ENCODE measurements at places on chromosomes 2 and 18. TPM values are rescaled to one million over a fixed set of nuclear protein-coding genes. Genes with fewer than 3 reads are reported as not detected.

DNA sequence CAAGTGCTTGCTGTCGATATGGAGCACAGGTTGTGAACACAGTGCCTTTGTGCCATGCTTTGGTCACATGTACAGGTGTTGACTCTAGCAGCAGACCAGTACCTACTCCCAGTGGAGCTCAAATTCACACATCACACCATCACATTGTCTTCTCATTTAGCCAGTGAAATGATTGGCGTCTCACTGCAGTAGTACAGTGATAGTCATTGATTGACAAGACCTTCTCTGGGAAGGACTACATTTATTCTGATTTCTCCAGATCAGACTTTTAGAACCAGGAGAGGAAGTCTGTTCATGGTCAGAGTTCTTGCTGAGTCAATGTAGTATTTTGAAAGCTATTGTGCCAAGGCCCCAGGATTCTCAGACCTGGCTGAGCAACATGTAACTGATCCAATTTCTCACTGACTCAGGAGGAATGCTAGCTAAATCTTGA is 75.2 kb downstream of the FMNL2 start:
- DNase-seq: no peak

The RESP18 gene
- not detected for total RNA-seq

GRCh38 chr2:27078267-27079194 is at the start of gene EMILIN1:
TSS of gene EMILIN1 (plus strand) at chr2:27078615. CDS start at chr2:27079066, 451 bp downstream.
- peak; percentile 89 for DNase-seq

DNA sequence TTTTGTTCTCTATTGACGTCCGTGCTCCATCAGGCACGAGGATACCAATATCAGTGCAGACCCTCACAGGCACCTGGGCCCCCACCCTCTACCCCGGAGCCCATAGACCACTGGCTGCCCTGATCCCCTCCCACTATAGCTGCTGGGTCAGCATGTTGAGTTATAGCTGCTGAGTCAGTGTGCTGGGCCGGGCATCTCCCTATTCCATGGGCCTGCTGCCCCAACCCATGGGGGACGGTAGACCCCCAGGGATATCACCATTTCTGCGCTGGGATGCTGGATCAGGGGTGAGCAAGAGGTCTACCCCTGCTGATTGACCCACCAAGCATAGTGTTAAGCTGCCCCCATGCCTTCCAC is 100.1 kb upstream of the ST3GAL5 start:
- no peak for DNase-seq

- DNase-seq: no peak
These were observed 5.1 kb downstream of the PTPN4 start for GRCh38 chr2:119764832-119765231.

The GPR55 gene
- not detected for total RNA-seq

DNA sequence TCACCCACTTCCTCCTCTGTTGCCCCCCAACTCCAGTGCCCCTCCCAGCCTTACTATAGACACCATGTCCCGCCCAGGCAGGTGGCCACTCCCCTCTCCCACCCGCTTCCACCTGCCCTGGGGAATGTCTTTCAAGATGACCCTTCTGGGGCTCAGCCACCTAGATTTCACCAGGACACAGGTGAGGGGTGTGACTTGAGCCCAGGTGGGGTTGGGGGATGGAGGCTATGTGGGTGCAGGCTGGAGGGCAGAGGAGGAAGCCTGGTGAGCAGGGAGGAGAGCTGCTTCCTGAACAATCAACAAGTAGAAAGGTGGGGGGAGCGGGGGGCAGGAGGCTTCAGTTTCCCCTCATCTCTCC is 8.7 kb downstream of the ADRA2B start:
- DNase-seq: no peak

DNA sequence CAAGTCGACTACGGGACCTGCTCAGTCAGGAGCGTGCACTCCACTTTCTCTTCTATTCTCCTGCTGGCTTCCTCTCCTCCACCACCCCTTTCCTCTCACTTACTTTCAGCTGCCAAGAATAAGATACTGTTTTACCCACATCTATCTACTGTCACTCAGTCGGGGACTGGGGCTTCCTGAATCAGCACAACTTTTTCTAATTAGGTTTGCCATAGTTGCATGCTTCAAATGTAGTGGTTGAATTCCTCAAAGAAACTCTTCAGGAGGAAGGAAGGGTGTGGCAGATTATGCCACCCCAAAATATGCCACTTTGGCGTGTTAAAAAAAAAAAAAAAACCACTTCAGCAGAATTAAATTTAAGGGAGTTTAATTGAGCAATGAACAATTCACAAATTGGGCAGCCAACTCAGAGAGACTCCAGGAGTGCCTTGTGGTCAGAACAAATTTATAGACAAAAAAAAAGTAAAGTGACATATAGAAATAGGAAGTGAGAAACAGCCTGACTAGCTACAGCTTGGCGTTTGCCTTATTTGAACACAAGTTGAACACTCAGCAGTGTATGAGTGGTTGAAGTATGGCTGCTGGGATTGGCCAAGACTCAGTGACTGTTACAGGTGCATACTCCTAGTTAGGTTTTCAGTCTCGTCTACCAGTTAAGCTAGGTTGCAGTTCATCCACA is 32.5 kb upstream of the RMDN2 start:
- DNase-seq: no peak

The EFHD1 gene
- 4.5 TPM for total RNA-seq

- DNase-seq: no peak
These were observed 277.7 kb upstream of the ACVR2A start for GRCh38 chr2:147567136-147567535.

DNA sequence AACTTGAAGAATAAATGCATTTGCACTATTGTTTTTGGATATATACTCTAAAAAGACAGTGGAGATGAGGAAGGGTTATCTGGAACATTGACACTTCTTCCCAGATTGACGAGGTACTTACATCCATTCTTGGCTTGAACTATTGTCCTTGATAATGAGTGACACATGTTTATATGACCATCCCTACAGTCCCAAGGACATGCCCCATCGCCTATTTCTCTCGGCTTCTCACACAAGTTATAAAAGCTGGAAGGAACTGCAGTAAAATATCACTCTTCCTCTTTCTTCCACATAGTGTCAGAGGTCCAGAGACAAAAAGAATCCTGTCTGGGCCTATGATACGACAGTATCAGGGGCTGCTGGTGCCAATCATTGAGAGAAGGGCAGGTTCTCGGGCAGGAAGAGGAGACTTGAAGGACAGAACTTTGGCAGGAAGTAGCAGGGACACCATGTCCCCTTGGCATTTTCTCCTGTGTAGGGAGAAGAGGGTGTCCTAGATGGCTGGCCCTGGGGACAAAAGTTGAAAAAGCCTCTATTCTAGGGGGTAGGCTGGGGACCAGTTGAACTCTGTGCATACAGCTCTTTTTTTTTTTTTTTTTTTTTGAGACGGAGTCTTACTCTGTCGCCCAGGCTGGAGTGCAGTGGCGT is 5.8 kb upstream of the CABLES1 start:
- DNase-seq: no peak

DNA sequence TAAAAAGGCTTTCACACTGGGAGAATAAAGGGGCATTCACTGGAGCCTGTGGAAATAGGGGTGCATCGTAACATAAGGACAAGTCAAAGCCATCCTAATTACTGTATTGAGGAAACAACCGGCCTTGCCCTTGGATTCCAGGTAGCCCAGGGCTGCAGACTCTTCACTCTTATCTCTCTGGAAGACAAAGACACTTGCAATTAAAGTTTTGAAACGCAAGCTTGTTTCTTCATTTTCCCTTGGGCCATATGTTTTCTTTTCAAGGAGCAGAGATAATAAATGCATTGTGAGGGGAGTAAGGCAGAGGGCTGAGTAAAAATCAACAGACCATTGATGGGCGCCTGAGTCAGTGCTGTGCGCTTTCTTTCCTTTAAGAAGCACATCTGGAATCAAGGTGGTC is 11.5 kb downstream of the TNFRSF11A start:
- no peak for DNase-seq

- DNase-seq: no peak
These were observed 15.4 kb upstream of the UGT1A8 start for GRCh38 chr2:233602076-233602475.

The BMPR2 gene
- 59.6 TPM for total RNA-seq

- no peak for DNase-seq
These were observed 307.4 kb upstream of the VWC2L start for GRCh38 chr2:214103276-214104001.

Measured in upper lobe of left lung (tissue), 6 donors.